ENCODE measurements at places on chromosomes 4 and X.

DNA sequence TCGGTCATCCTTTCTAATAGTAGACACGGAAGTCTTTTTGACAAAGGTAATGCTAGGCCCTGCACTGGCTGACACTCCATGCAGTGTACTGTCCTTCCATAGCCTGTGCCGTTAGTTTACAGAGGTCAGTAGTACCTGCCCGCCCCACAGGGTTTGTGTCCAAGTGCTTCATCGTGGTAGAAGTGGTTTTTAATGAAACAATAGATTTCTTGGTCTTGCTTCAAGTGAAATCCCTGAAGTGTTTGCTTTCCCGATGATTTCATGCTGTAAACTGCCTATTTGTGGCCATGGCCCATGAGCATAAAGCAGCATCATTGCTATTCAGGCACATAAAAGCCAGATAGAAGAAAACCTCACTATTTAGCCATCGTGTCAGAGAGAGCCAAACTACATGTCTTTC, 139.3 kb downstream of the GPR143 start:
- no peak for DNase-seq

GRCh38 chr4:122930862-122931261, 8.5 kb upstream of the NUDT6 start:
- DNase-seq, result peak; percentile 54

GRCh38 chr4:20464381-20464780, 212.7 kb downstream of the SLIT2 start:
- peak; percentile 10 for DNase-seq

GRCh38 chr4:100106982-100107381, 83.3 kb downstream of the DDIT4L start:
- DNase-seq, result no peak

GRCh38 chrX:24870143-24870542, 145.6 kb downstream of the ARX start:
- DNase-seq, result no peak

- no peak for DNase-seq
These were observed 225.0 kb downstream of the GRIA3 start for GRCh38 chrX:123408821-123409737.

DNA sequence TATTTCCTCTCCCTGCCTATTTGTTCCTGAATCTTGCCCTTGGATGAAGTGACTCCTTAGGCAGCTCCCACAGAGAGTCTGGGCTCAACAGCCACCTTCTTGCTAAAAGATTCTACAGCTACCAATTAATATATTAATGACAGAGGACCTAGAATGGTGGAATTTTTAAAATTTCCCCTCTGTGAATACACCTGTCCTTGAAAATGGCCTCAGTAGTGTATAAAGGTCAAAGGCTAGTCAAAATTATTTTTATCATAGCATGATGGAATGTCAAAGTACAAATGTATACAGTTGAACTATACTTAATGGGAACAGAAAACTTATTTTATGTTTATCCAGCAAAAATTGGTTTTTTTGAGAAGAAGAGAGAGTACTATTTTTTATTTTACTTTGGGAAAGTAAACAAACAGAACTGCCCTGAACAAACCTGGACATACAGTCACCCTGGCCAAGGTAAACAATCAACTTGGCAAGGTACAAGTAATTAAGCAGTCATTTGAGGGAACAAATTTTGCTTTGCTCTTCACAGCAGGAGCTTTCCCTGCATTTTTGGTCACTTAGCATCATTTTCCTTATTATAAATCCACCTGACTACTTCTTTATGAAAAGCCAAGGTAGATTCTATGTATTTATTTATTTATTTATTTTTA, 250.8 kb downstream of the INPP4B start:
- DNase-seq, result no peak
